NCI-H1436 treated with DMSO at 0.1 percent for 48 hours (cell line): ENCODE measurements at places on chromosomes 6 and 20.

GRCh38 chr6:76264468-76264867 lies 192.0 kb upstream of the IMPG1 start:
- no peak for DNase-seq

DNA sequence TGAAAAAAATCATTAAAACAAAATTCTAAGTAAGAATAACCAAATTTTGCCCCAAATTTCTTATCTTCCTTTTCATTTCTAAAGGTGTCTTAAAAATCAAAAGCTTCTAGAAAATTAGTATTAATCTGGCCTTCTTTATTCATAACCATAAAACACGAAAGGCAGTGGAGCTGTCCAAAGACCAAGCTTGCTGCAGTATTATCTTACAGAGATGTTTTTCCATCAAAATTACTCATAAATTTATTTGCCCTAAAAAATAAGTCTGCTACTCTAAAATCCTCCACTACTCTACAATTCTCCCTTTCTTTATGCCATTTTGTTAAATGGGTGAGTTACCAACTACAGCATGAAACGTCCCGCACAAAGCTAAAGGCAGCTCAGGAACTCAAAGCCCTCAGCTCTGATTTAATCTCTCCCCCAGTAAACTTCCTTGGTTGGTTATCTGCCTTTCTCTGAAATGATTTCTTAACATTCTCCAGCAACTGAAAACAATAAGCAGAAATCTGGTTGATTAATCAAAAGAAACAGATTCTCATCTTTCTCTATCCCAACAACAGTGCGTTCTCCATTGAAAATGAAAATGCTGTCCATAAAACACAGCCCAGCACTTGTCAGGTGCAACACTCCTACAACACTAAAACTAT lies 2.1 kb downstream of the USP49 start:
- DNase-seq: no peak

DNA sequence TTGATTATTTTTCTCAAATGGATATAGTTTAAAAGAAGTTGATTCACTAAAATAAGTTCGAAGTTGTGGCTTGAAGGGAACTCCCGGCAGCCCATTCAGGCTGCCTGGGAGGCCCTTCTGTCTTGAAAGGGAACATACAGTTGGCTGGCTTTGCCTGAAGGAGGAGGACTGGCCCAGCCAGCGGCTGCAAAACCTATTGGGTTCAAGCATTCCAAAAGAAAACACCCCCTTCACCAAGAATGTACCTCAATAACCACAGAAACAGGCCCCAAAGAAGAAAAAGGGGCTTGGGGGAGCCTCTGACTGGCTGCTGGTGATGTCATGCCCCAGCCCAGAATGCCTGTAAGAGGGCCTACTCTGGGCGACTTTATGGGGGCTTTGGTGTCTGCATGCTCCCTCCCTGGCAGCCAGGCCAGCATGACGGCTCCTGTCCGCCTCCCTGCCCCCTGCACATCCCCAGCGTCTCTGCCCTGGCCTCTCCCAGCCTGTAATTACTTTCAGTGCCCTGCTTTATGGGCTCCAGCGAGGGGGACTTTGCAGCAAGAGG lies 36.5 kb downstream of the MAFB start:
- no peak for DNase-seq

DNA sequence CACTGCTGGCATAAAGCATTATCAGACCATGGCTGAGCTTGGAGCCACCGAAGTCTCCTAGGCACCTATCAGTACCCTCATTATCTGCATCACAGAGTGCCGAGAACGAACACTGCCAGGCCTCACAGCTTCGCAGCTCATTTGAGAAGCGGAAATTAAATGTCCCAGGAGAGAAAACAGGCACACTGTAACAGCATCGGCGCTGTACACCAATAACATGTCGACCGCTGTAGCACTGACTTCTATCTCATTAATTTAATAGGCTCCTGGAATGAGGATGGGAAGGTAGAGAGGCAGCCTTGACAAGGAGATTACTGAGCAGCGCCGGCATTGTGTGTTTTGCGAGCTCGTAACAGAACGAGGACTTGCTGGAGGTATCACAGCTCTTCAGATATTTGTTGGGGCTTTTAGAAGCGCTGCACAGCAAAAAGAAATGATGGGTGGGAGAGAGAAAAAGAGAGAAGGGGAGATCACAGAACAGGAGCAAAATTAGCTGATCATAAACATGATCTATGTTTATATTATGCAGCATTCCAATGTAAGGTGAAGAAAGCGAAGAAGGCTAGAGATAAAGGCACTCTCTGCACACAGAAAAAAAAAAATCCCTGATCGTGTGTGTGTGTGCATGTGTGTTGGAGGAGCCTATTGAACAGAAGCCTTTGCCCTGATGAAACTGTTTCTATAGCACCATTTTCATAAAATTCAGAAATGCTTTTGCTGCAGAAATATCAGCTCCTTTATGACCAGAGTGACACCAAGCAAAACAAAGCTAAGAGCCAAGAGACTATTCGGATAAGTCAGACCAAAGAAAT lies 29.2 kb downstream of the ID4 start:
- DNase-seq: peak; percentile 87

DNA sequence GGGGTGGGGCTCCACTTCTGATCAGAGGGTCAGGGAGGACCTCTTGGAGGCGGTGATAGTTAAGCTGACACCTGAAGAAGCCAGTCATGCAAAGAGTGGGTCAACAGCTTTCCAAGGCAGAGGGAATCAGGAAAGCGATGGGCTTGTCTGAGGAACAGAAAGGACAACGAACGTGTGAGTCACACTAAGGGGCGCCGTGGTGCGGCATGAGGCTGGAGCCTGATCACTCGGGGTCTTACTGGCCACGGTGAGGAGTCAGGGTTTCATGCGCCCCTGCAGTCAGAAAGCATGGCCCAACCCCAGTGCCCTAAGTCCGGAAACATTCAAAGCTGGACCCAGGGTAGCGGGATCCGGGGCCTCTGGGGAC lies 50.6 kb upstream of the SLC32A1 start:
- no peak for DNase-seq

- no peak for DNase-seq
These were observed 27.8 kb upstream of the KIF16B start for GRCh38 chr20:16601047-16601446.

- no peak for DNase-seq
These were observed 121.6 kb upstream of the PMEPA1 start for GRCh38 chr20:57831326-57831992.

GRCh38 chr6:89997456-89998445 lies 103.5 kb downstream of the GJA10 start:
- no peak for DNase-seq

DNA sequence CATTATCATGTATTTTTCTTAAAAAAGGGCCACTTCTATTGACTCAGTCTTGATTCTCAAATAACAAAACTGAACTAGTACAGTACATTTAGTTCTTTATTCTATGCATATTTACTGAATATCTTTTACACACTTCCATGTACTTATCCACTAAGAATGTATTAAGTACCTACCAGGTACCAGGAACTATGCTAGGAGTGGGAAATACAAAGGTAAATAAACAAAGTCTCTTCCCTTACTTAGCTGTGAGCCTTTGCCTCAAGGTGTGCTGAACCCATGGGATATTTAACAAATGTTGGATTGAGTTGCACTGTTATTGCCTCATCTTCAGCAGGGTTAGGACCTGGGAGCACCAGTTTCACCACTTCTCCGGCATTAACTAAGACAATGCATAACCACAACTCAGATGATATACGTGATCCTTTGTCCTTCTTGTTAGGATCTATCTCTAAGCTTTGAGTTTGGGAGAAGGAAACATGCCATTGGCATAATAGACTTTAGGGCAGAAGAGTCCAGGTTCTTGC lies 533.9 kb downstream of the TFAP2B start:
- DNase-seq: no peak

DNA sequence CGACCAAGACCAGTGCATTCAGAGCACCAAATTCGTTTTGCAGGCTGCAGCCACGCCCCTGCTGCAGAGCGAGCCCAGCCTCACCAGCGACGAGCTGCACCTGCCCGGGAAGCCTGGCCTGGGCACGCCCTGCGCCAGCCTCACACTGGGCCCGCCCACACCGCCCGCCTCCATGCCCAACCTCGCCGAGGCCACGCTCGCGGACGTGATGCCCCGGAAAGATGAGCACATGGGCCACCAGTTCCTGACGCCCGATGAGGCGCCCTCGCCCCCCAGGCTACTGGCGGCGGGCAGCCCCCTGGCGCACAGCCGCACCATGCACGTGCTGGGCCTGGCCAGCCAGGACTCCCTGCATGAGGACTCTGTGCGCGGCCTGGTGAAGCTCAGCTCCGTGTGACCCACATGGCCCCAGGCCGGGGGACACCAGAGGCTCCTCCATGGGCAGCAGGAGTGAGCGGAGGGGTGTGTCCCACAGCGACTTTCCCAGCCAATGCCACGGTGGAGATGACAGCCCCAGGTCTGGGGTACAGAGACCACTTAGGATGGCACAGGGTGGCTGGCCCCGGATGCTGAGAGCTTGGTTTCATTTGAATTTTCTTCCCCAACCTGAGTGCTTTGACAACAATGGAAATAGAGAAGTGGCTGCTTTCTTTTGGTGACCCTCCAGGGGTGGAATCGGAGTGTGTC lies 150.2 kb upstream of the SNX9 start:
- no peak for DNase-seq

- no peak for DNase-seq
These were observed 56.5 kb upstream of the MCHR2 start for GRCh38 chr6:100050550-100050949.

- no peak for DNase-seq
These were observed 135.2 kb upstream of the PRL start for GRCh38 chr6:22432060-22432459.

DNA sequence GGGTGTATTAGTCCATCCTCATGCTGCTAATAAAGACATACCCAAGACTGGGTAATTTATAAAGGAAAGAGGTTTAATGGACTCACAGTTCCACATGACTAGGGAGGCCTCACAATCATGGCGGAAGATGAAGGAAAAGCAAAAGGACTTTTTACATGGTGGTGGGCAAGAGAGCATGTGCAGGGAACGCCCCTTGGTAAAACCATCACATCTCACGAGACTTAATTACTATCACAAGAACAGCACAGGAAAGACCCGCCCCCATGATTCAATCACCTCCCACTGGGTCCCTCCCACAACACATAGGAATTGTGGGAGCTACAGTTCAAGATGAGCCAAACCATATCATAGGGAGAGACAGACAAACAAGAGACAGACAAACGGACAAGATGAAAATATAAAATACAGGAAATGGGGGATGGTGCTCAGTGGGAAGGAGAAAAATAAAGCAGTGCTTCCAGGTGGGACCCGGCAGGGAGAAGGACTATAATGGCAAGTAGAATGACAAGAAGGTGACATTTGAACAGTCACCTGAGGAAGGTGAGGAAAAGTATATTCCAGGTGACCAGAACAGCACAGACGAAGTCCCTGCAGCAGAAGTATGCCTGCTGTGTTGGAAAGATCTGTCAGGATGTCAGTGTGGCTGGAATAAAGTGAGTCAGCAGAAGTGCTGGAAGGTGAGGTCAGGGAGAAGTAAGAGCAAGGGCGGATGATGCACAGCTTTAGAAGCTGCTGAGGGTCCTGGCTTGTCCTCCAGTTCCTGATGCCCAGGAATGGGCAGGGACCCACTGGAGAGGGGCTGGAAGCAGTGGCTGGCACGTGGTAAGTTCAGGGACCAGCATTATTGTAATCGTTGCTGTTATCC lies 61.1 kb downstream of the SLC2A10 start:
- no peak for DNase-seq

- no peak for DNase-seq
These were observed 10.3 kb downstream of the NSFL1C start for GRCh38 chr20:1456300-1456699.

- DNase-seq: no peak
These were observed 67.7 kb downstream of the RPP40 start for GRCh38 chr6:4935975-4936680.

DNA sequence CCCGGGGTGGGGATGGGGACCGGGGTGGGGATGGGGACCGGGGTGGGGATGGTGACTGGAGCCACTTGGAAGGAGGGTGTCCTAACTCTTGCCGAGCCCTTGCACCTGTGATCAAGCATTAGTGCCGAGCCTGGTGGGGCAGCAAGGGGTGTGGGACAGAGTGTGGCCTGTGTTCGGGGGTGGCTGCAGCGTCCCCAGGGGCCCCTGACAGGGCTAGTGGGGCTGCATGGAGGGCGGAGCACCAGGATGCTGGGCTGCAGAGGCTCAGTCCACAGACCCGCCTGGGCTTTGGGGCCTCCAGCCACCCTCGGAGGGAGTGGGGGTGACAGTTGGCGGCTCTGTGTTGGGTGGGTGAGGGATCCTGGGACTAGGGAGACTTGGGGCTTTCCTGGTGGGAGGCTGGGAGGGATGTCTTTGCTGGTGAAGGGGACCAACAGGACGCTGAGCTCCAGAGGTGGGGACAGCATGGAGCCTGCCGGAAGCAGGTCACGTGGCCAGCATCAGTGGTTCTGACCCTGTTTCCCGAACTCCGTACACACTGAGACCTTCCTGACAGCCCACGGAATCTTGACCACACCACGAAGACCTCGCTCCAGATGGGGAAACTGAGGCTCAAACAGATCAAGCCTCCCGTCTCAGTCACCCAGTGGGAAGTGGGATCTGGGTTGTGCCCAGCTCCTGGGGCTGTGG lies 4.6 kb downstream of the RBBP8NL start:
- DNase-seq: no peak

- DNase-seq: no peak
These were observed 8.1 kb upstream of the TSPYL1 start for GRCh38 chr6:116287689-116288282.

GRCh38 chr6:118981884-118982574 lies 47.1 kb upstream of the MCM9 start:
- no peak for DNase-seq

DNA sequence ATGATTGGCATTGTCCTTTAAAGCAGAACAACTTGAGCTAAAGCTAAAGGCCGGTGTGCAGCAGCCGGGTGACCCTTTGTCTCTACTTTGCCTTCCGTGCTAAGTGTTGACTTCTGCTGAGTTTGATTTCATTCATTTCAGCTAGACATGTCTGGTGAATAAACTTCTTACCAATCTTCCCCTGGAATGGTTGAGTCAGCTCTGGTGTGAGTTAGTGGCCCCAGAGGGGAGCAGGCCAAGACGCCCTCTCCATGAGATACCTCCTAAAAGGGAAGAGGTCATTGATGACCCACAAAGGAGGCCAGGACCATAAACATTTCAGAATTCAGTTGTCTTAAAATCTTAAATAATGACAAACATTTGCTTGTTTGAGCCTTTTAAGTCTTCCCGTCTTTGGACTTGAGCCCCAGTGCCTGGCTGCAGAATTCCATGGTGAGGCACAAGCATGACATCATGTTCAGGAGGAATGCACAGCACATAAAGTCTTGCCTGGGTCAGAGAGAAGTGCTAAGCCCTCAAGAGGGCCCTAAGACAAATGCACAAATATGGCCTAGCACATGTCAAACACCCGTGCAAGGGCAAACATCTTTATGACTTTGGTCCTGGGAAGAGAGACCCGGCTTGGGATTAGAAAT lies 96.3 kb upstream of the NEDD9 start:
- no peak for DNase-seq

- no peak for DNase-seq
These were observed 109.2 kb upstream of the MCHR2 start for GRCh38 chr6:100103194-100103593.

- DNase-seq: no peak
These were observed 6.9 kb upstream of the CITED2 start for GRCh38 chr6:139381216-139381865.
